ENCODE measurements at places on chromosomes 5 and 9.

- DNase-seq: no peak
- H3K27ac ChIP-seq: no peak overlapping the region
- no peaks in the 10 kb centered on the region for H3K36me3 ChIP-seq
- H3K4me1 ChIP-seq: no peaks in the 10 kb centered on the region
- H3K4me3 ChIP-seq: no peak overlapping the region
These were observed 80.3 kb upstream of the CCDC152 start for GRCh38 chr5:42676362-42676761.

GRCh38 chr5:95768731-95769130 lies 37.6 kb downstream of the RHOBTB3 start:
- DNase-seq: no peak
- no peak overlapping the region for H3K4me3 ChIP-seq
- H3K27ac ChIP-seq: no peak overlapping the region
- H3K27me3 ChIP-seq: no peaks in the 10 kb centered on the region

DNA sequence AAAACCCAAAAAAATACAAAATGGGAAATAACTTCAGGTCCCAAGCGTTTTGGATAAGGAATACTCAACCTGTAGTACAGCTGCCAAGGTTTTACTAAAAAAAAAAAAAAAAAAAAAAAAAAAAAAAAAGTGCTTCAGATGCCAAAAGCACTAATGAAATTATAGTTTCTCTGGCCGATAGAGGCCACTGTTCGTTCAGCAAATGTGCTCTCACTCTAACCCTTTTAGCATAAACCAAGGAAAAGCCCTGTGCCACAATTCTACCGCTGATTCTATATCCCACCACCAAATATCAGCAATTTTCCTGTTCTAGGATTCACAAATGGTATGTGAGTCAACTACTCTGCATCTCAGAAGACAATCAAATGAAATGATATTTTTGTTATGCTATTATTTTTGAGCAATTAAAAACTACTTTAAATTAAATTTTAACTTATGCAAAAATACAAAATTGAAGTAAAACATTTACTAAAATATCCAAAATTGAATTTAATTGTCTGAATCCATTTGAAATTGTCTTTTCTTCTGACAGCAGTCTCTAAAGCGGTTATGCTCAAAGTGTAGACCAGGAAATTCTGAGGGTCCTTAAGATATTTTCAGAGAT lies 79.8 kb downstream of the RICTOR start:
- H3K27me3 ChIP-seq: no peaks in the 10 kb centered on the region
- no peaks in the 10 kb centered on the region for H3K4me1 ChIP-seq
- DNase-seq: no peak
- H3K27ac ChIP-seq: no peak overlapping the region
- no peaks in the 10 kb centered on the region for H3K36me3 ChIP-seq

- peaks cover 100% of the 10 kb centered on the region for H3K36me3 ChIP-seq
- H3K27ac ChIP-seq: no peak overlapping the region
- H3K4me3 ChIP-seq: no peak overlapping the region
These were observed 42.0 kb downstream of the CSF1R start for GRCh38 chr5:150044329-150044681.

- H3K27me3 ChIP-seq: no peaks in the 10 kb centered on the region
- peaks cover 9% of the 10 kb centered on the region for H3K4me1 ChIP-seq
- peak overlapping the region; percentile 63 for H3K27ac ChIP-seq
- H3K4me3 ChIP-seq: no peak overlapping the region
- no peaks in the 10 kb centered on the region for H3K36me3 ChIP-seq
- no peak for DNase-seq
These were observed 11.3 kb upstream of the GGTA1 start for GRCh38 chr9:121510766-121511550.

DNA sequence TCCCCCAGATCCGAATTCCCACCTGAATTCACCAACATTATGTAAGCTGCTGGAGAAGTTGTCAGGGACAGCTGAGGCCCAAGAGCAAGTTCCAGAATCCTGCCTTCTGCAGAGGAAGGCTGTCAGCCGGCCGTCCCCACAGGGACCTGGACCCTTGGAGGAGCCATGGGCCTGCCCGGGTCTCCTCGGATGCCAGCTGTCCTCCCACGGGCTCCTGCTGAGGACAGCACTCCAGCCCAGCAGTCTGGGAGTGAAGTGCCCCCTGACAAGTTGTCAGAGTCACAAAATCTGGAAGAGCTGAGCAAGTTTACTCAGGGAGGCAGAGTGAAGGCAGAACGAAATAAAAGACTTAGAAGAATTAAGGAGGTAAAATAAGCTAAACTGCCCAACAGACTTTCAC lies 192.5 kb upstream of the DAPK1 start:
- no peaks in the 10 kb centered on the region for H3K27me3 ChIP-seq
- no peak overlapping the region for H3K27ac ChIP-seq
- no peak for DNase-seq
- H3K36me3 ChIP-seq: no peaks in the 10 kb centered on the region

GRCh38 chr5:37090123-37090726 lies 159.0 kb downstream of the CPLANE1 start:
- H3K36me3 ChIP-seq: no peaks in the 10 kb centered on the region
- no peaks in the 10 kb centered on the region for H3K4me1 ChIP-seq
- DNase-seq: no peak
- no peak overlapping the region for H3K27ac ChIP-seq

DNA sequence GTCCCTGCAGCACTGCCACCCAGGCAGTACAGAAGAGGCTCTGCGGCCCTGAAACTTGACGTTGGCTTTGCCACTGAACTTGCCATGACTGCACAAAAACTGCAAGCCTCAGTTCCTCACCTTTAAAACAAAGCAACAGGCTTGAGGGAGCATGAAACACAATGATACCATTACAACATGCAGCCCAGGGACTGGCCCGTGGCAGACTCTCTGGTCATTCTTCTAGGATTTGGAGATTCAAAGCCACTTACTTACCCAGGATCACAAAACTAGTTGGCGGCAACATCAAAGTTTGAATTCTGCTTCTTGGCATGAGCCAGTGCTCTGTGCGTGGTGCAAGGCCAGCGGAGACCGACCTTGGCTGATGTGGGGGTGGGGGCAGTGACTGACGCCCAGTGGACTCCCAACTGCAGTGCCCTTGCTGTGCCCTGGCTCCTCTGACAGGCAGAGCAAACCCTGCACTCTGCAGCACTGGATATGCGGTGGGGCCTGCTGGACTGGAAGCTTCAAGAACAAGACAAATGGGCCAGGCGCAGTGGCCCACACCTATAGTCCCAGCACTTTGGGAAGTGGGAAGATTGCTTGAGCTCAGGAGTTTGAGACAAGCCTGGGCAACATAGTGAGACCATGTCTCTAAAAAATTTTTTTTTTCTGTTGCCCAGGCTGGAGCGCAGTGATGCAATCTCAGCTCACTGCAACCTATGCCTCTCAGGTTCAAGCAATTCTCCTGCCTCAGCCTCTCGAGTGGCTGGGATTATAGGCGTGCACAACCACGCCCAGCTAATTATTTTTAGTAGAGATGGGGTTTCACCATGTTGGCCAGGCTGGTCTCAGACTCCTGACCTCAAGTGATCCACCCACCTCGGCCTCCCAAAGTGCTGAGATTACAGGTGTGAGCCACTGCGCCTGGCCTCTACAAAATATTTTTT lies 18.9 kb downstream of the SQSTM1 start:
- no peak for DNase-seq
- H3K27me3 ChIP-seq: no peaks in the 10 kb centered on the region
- no peak overlapping the region for H3K4me3 ChIP-seq

GRCh38 chr9:8474937-8475336 lies 675.4 kb upstream of the DMAC1 start:
- H3K27me3 ChIP-seq: no peaks in the 10 kb centered on the region
- no peak overlapping the region for H3K27ac ChIP-seq
- no peak overlapping the region for H3K4me3 ChIP-seq
- H3K4me1 ChIP-seq: no peaks in the 10 kb centered on the region

- H3K27ac ChIP-seq: no peak overlapping the region
- H3K4me1 ChIP-seq: no peaks in the 10 kb centered on the region
- no peaks in the 10 kb centered on the region for H3K27me3 ChIP-seq
These were observed 576.7 kb upstream of the ACO1 start for GRCh38 chr9:31807574-31808256.

- no peaks in the 10 kb centered on the region for H3K36me3 ChIP-seq
- no peaks in the 10 kb centered on the region for H3K27me3 ChIP-seq
- H3K4me3 ChIP-seq: no peak overlapping the region
- H3K27ac ChIP-seq: no peak overlapping the region
- no peaks in the 10 kb centered on the region for H3K4me1 ChIP-seq
These were observed 163.8 kb downstream of the GABRB2 start for GRCh38 chr5:161382685-161383084.

DNA sequence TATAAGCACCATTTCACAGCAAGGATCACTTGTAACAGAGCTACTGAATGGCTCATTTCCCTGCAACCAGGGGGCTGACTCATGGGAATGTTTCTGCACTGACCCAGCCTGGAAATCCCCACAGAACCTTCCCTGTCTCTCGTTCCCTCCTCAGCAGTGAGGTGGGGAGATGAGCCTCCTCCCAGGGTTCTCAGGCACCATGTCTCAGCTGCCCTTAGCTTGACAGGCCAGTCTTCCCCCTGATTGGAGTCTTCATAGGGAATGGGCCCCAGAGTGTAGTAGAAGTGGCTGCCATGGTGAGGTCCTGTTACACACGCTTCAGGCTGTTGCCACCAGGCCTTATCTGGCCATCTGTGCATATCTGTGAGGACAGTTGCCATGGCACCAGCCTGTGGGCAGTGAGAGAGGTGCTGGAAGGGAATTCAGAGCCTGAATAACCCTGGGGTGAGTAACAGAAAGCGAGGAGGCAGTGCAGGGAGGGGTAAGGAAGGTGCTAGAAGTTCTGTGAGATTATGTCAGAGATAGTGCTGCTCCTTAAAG lies 324.4 kb downstream of the ENC1 start:
- H3K4me3 ChIP-seq: no peak overlapping the region
- H3K27me3 ChIP-seq: no peaks in the 10 kb centered on the region
- no peak overlapping the region for H3K27ac ChIP-seq
- no peaks in the 10 kb centered on the region for H3K4me1 ChIP-seq

DNA sequence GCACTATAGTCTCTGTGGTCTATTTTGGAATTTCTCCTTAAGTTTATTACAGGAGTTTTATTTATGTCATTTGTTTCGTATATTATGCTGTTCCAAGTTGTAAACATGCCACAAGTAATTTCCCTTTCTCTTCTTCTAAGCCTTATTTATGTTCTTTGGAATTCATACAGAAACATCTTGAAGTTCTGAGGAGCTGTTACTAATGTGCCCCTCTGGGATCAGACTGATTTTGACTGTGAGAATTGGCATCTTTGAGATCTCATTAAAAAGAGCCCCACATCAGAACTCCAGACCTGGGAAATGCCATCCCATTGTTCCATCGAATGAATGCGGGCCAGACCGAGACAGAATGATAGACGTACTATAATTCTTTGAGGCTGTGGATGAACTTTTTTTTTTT lies 138.8 kb upstream of the CD180 start:
- DNase-seq: no peak
- H3K4me3 ChIP-seq: no peak overlapping the region
- H3K36me3 ChIP-seq: no peaks in the 10 kb centered on the region
- H3K27me3 ChIP-seq: no peaks in the 10 kb centered on the region

- peaks cover 11% of the 10 kb centered on the region for H3K27me3 ChIP-seq
- no peak overlapping the region for H3K4me3 ChIP-seq
- H3K27ac ChIP-seq: no peak overlapping the region
- DNase-seq: no peak
- no peaks in the 10 kb centered on the region for H3K4me1 ChIP-seq
These were observed 152.7 kb downstream of the SEC61B start for GRCh38 chr9:99374793-99375192.

- DNase-seq: no peak
- H3K36me3 ChIP-seq: no peaks in the 10 kb centered on the region
- H3K4me1 ChIP-seq: peaks cover 14% of the 10 kb centered on the region
- peak within 1 kb of the TSS; percentile 30 for H3K4me3 ChIP-seq
- H3K27me3 ChIP-seq: peaks cover 49% of the 10 kb centered on the region
These were observed at the start of gene SHISAL2B for GRCh38 chr5:64690417-64691151. Gene SHISAL2B, plus strand, starts transcription at chr5:64690503. Its CDS starts 121 bp downstream, at chr5:64690624.

DNA sequence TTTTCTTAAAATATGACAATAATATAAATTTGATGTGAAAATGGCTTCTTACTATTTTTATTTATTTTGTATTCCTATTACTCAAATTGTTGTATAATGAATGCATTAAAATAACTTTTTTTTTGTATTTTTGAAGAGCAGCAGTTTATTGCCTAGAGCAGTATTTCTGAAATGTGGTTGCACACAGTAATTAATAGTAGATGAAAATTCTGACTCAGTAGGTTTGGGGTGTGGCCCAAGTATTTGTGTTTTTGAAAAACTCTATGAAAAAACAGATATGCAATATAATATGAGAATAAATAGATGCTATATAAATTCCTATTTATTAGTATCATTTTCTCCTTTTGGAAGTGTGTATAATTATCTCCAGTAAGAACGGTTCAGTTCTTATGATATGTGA lies 2225.3 kb upstream of the C9orf72 start:
- H3K4me3 ChIP-seq: no peak overlapping the region
- no peaks in the 10 kb centered on the region for H3K27me3 ChIP-seq
- H3K36me3 ChIP-seq: no peaks in the 10 kb centered on the region
- no peak for DNase-seq
- H3K27ac ChIP-seq: peak overlapping the region; percentile 59
- no peaks in the 10 kb centered on the region for H3K4me1 ChIP-seq

- H3K4me3 ChIP-seq: no peak overlapping the region
- H3K4me1 ChIP-seq: peaks cover 59% of the 10 kb centered on the region
These were observed 47.9 kb downstream of the NACC2 start for GRCh38 chr9:136047076-136047774.

DNA sequence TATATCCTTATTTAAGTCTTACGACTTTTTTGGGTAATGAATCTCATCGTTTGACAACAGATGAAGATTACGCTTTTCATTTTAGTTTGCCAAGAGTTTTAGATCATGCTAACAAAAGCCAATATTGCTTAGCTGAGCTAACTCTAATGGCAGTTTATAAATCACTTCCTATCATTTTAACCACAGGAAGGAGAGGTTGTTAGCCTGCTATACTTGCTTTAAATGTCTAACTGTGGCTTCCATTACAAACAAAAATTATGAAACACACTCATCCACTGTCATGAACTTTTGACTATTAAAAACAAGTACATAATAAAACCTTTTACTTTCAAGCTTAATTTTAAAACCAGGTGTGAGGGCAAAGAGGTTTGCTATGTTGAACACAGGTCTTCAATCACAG lies 53.7 kb upstream of the ANKH start:
- no peak for DNase-seq
- no peak overlapping the region for H3K27ac ChIP-seq
- H3K27me3 ChIP-seq: no peaks in the 10 kb centered on the region
- H3K4me1 ChIP-seq: no peaks in the 10 kb centered on the region
- H3K36me3 ChIP-seq: no peaks in the 10 kb centered on the region

- no peaks in the 10 kb centered on the region for H3K4me1 ChIP-seq
- no peak overlapping the region for H3K27ac ChIP-seq
- no peaks in the 10 kb centered on the region for H3K36me3 ChIP-seq
- no peak overlapping the region for H3K4me3 ChIP-seq
- H3K27me3 ChIP-seq: no peaks in the 10 kb centered on the region
These were observed 45.3 kb downstream of the C5orf22 start for GRCh38 chr5:31577438-31577837.

DNA sequence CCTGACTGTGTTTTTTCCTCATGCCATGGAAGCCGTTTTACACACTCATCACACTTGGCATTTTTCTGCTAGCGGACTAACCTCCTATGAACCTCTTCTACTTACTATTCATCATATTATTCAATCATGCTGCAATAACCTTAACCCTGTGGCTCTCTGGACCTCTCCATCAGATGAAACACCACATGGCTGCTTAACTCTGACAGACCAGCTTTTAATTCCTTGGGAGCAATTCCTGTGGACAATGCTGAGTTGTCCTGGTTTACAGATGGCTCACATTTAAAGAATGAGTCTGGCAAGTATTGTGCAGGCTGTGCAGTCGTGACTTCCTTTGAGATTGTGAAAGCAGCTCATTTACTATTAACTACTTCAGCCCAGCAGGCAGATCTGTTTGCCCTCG lies 9.0 kb downstream of the OR1J1 start:
- H3K27me3 ChIP-seq: no peaks in the 10 kb centered on the region
- no peaks in the 10 kb centered on the region for H3K4me1 ChIP-seq
- no peak overlapping the region for H3K27ac ChIP-seq
- no peak for DNase-seq
- no peak overlapping the region for H3K4me3 ChIP-seq
- H3K36me3 ChIP-seq: no peaks in the 10 kb centered on the region
